ENCODE measurements at places on chromosomes 7 and 10.

DNA sequence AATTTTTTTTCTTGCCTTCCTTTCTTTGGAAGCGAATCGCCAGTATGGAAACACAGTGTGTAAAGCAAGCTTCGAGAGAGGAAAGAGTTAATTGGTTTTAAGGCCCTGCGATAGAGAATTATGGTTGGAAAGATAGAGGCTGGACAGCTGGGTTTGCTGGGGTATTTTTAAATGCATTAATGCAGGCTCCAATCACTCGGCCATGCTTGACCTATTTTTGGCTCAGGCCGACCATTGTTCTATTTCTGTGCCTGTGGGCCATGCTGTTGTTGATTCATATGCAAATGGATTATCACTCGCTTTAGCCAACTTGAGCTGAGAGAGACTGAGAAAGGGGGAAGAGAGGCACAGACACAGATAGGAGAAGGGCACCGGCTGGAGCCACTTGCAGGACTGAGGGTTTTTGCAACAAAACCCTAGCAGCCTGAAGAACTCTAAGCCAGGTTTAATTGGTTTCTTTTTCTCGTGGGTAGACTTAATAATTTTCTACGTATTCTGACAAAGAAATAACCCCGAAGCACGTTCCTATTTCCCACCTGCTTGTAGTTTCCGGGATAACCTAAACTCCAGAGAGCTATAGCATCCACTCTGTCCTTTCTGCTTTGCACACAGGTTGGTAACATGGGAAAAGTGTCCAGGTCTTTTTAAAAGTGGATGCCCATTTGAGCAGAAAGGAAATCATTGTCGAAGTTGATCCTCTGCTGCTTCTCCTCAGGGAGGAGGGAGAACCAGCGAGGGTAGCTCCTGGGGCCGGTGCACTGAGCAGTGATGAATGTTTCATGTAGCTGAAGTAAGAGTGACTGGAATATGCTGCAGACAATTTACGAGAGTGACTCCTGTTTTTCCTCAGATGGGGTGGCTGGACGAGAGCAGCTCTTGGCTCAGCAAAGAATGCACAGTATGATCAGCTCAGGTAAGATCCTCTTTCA lies at the start of gene HDAC9:
Gene HDAC9, plus strand, starts transcription at position 338 of the 929 bp plus-strand sequence. Its CDS starts 554 bp downstream, at position 892.
- no peak for DNase-seq

- no peak for DNase-seq
Observed at GRCh38 chr10:125911990-125912389, 15.6 kb downstream of the FANK1 start.

DNA sequence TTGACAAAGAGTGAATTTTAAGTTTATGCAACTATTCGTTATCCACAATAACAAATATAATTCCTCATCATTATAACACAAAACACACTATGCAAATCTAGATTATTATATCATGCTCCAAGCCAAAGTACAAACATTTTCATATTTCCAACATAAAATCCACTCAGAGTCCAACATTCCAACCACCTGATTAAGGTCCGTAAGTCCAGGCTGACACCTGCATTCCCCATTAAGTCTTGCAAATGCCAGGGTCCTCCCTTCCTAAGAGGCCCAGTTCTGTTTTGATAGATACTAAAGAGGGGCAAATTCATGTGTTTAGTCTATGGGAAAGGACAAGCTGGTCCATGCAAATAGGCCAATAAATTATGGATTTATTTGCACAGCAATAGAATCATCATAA lies 206.1 kb downstream of the POU6F2 start:
- DNase-seq, result no peak

GRCh38 chr7:28349637-28350036 lies 62.7 kb upstream of the CREB5 start:
- DNase-seq, result no peak

- DNase-seq, result no peak
Observed at GRCh38 chr10:14309593-14309992, 21.1 kb downstream of the FRMD4A start.

DNA sequence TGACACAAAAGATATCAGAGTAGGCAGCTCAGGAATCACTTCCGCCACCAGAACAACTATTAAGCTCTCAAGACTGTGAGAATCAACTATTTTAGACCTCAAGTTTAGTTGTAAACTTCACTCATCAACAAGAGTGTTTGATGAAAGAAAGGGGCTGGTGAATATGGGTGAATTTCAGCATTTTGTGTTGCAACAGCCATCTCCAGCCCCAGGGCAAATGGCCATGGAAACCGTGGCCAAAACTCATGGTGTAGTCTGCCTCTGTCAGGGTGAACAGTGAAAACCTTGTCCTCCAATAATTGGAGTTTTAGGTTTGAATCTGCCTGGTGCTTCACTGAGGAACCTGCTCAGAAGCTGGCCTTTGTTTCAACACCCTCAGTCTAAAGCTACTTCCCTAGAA lies 60.0 kb downstream of the POLR1F start:
- no peak for DNase-seq

- no peak for DNase-seq
Observed at GRCh38 chr7:23475576-23475839, 5.2 kb upstream of the IGF2BP3 start.

- DNase-seq, result no peak
Observed at GRCh38 chr10:35606430-35606829, 1.3 kb downstream of the GJD4 start.

DNA sequence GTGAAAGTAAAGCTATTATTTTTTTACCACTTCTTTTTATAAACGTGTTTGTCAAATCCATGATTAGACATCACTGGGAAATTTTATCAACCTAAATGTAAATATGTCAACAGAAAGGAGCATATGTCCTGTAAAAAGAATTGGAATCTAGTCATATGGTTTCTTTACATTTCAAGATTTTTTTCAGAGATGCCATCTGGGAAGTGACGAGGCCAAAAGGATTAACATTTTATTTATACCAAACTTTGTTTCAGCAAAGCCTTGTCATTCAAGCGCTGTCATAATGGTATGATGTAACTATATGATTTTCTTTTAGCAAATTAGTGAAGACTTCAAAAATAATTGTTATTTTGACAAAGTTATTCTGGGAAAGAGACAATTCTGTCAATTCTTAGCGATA lies 117.3 kb downstream of the SEMA3A start:
- no peak for DNase-seq

GRCh38 chr10:78278058-78278404 lies 244.4 kb downstream of the RPS24 start:
- no peak for DNase-seq

All from activated T-cell treated with anti-CD3 and anti-CD28 coated beads, Interleukin-2, amount 50 U/mL, for 4 hours (primary cell).